Testis (tissue), 5 donors: ENCODE measurements at places on chromosomes 7 and 10. TPM values are rescaled to one million over a fixed set of nuclear protein-coding genes. Genes with fewer than 3 reads are reported as not detected.
A peak's percentile ranks its signal among the peaks of the same experiment; 100 is the strongest.

GRCh38 chr7:116315293-116315692 is 105.0 kb downstream of the TES start:
- peaks cover 7% of the 10 kb centered on the region for H3K4me1 ChIP-seq
- DNase-seq: no peak
- no peaks in the 10 kb centered on the region for H3K27me3 ChIP-seq
- no peaks in the 10 kb centered on the region for H3K36me3 ChIP-seq

GRCh38 chr10:120929166-120929565 is 78.0 kb downstream of the WDR11 start:
- no peaks in the 10 kb centered on the region for H3K4me1 ChIP-seq
- no peaks in the 10 kb centered on the region for H3K27me3 ChIP-seq
- no peak for DNase-seq
- no peaks in the 10 kb centered on the region for H3K36me3 ChIP-seq

DNA sequence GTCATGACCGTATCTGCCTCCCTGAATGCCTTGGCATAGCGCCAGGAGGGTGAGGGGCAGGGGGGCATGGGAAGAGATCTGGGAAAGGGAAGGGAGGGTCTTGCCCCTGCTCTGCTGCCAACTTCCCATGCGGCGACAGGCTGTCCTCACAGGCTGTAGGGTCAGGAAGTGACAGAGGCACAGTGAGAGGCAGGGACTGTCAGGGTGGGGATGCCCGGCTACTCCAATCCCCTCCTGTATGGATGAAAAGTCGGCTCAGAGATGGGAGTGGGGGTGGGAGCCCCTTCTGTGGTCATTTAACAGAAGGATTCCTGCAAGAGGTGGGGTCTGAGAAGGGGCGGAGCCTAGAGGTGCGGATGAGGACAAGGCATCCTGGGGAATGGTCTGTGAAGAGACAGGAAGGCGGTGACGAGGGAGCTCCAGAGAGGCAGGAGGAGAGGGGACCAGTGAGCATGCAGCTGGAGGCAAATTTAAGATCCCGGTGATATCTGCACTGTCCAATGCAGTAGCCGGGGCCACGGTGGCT is 20.8 kb upstream of the UNC5B start:
- no peak overlapping the region for H3K4me3 ChIP-seq
- H3K27me3 ChIP-seq: no peaks in the 10 kb centered on the region
- DNase-seq: no peak
- no peaks in the 10 kb centered on the region for H3K36me3 ChIP-seq
- H3K4me1 ChIP-seq: peaks cover 12% of the 10 kb centered on the region
- no peak overlapping the region for H3K27ac ChIP-seq

The SLC39A12 gene
- 0.68 TPM for total RNA-seq

GRCh38 chr7:131369354-131369753 is 41.7 kb downstream of the MKLN1 start:
- H3K4me1 ChIP-seq: peaks cover 9% of the 10 kb centered on the region
- no peak overlapping the region for H3K4me3 ChIP-seq
- no peak for DNase-seq
- H3K27ac ChIP-seq: no peak overlapping the region
- no peaks in the 10 kb centered on the region for H3K36me3 ChIP-seq
- H3K27me3 ChIP-seq: no peaks in the 10 kb centered on the region

The CYP3A7 gene
- total RNA-seq: not detected

DNA sequence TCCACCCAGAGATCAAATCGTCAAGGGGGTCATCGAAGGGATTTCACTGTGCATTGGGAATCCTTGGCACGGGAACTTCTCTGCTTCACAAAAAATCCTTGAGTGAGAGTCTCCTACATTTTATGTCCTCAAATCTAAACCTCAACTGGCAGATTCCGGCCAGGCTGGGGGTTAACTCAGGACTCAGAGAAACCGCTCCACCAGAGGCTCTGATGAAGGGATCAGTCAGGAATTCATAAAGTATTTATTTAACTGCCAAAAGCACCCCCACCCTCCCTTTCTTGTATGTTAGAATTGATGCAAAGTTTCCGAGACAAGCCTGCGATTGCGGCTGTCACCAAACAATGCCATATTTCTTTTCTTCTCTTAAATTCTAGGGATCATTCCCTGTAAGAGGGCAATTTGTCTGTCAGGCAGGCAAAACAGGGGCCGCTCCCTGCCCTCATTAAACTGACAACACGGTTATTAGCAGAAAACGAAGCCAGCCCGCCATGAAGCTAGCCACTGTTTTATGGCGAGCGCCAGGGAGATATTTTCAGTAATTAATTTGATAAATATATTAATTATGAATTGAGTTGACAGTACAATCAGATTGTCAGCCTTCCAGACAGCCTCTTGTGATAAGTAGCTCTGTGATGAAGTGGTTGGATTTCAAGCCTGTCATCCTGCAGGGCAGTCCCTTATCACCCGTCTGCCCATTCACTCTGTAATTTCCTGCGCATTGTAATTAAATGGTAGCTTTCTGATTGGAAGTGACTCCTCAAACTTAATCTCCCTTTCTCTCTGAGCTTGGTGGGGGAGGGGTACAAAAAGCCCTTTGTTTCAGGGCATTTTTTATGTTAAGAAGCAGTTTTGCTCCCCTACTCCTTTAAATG is 153.0 kb upstream of the GPR26 start:
- no peaks in the 10 kb centered on the region for H3K4me1 ChIP-seq
- no peak overlapping the region for H3K27ac ChIP-seq

The IL2RA gene
- 0.62 TPM for total RNA-seq

The COL17A1 gene
- total RNA-seq: 30.6 TPM

GRCh38 chr7:142915315-142915714 is 18.2 kb downstream of the TRPV5 start:
- no peaks in the 10 kb centered on the region for H3K36me3 ChIP-seq
- H3K27ac ChIP-seq: no peak overlapping the region
- H3K4me1 ChIP-seq: no peaks in the 10 kb centered on the region
- H3K4me3 ChIP-seq: no peak overlapping the region
- DNase-seq: no peak

DNA sequence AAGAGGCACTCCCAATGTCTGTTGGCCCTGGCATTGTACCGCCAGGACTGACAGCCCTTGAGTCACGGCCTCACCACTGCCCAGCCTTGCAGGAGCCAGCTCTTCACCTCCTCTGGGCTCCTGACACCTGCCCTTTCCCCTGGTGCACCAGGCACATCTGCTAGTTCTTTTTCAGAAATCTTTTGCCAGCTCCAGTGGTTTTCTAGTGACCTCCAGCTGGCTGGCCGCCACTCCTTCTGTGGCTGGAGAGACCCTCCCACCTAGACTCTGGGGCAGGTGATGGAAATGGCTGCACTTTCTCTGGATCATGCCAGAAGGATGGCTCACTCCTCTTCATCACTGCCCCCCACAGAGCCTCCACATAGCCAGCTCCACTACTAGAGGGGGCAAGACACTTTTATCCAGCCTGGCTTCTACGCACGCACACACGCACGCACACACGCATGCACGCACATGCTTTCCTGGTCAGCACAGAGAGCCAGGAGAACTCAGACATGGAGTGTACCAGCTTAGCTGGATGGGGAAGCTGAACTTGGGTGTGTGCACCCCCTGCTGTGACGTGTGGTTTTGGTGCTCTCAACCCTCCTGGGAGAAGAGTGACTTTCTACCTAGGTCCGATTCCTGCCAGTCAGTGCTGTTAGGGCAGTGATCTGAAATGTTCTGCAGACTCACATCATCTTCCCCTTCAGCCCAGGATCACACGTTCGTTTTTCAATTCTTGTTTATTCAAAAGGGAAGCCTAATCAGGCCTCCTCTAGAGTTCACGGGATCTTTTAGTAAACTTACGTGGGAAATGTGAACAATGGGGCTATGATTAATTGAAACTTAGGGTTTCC is 222.0 kb downstream of the PRPF18 start:
- H3K27ac ChIP-seq: no peak overlapping the region
- H3K4me1 ChIP-seq: no peaks in the 10 kb centered on the region
- DNase-seq: no peak
- H3K36me3 ChIP-seq: no peaks in the 10 kb centered on the region

DNA sequence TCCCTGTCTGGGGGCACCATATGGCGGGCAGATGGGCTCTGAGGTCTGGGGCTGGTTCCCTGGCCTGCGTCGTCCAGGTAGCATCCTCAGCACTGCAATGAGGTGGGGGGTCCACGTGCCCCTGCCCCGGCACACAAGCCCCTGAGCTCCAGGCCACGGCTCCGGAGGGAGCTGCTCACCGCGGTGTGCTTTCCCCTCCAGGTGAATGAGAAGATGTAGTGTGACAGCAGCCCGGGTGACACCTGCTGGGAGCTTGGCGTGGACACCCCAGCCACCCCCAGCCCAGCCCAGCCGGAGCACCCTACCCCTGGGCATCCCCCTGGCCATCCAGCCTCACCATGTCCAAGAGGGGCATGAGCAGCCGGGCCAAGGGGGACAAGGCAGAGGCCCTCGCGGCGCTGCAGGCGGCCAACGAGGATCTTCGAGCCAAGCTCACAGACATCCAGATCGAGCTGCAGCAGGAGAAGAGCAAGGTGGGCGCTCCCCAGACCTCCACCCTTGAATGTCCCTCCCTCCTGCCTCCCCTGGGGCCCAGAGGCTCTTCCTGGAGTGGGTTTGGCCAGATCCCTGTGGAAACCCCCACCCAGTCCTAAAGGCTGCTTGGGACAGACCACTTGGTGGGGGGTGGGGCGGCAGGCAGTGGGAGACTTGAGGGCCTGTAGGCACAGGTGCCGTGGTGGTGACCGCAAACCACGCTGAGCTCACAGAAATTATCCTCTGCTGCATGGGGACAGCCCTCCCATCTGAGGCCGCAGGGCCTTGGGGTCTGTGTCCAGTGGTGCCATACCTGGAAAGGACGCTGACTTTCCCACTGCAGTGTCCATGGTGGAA is 38.9 kb downstream of the JAKMIP3 start:
- H3K4me3 ChIP-seq: no peak overlapping the region
- H3K36me3 ChIP-seq: no peaks in the 10 kb centered on the region
- DNase-seq: peak; percentile 9
- H3K4me1 ChIP-seq: no peaks in the 10 kb centered on the region
- H3K27ac ChIP-seq: no peak overlapping the region

The MSMB gene
- total RNA-seq: not detected

The EPO gene
- 0.63 TPM for total RNA-seq

The SFRP4 gene
- 9.0 TPM for total RNA-seq

DNA sequence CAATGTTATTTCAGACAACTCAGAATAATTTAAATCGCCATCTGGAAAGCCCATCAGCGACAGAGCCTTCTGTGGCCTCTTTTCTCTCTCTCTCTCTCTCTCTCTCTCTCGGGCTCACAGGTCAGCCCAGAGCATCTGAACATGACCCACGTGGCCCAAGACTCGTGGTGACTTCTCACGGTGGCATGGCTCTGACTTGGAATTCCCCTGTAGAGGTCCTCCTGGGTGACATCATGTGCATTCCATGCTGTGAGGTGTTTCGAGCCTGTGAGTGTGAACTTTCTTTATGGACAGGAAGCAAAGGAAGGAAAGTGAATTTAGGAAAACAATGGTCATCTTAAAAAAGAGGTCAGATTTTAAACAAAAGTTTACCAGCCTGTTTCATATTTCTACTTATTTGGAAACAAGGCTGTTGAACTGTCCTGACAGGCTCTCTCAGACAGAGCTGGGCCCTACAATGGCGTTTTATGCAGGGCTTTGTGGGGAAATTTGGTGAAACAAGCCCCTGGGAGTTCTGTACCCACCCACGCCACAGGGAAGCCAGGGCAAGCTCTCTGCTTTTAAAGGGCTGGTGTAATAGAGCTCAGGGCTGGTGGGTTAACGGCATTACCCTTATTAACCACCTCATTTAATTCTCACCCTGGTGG is 359.7 kb upstream of the ZNF32 start:
- peaks cover 13% of the 10 kb centered on the region for H3K4me1 ChIP-seq
- no peak for DNase-seq
- peak overlapping the region; percentile 33 for H3K27ac ChIP-seq
- H3K36me3 ChIP-seq: no peaks in the 10 kb centered on the region
- no peak overlapping the region for H3K4me3 ChIP-seq

DNA sequence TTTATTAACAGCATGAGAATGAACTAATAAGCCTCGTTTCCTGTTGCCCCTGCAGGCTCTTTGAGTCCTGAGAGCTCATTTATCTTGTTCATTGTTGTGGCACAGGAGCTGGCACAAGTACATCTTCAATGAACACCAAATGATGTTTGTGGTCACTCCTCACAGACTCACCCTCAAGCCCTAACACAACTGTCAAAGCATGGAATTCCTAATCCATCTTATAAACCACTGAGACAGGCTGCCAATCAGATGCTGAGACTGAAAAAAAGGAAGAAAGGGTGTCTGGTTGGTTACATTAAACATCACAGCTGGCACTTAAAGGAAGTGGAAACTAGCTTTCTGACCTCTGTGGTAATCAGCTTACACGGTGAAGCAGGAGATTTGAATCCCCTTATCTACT is 7.7 kb upstream of the CCDC172 start:
- H3K27me3 ChIP-seq: no peaks in the 10 kb centered on the region
- no peaks in the 10 kb centered on the region for H3K4me1 ChIP-seq
- DNase-seq: no peak

The GTPBP10 gene
- total RNA-seq: 16.6 TPM

DNA sequence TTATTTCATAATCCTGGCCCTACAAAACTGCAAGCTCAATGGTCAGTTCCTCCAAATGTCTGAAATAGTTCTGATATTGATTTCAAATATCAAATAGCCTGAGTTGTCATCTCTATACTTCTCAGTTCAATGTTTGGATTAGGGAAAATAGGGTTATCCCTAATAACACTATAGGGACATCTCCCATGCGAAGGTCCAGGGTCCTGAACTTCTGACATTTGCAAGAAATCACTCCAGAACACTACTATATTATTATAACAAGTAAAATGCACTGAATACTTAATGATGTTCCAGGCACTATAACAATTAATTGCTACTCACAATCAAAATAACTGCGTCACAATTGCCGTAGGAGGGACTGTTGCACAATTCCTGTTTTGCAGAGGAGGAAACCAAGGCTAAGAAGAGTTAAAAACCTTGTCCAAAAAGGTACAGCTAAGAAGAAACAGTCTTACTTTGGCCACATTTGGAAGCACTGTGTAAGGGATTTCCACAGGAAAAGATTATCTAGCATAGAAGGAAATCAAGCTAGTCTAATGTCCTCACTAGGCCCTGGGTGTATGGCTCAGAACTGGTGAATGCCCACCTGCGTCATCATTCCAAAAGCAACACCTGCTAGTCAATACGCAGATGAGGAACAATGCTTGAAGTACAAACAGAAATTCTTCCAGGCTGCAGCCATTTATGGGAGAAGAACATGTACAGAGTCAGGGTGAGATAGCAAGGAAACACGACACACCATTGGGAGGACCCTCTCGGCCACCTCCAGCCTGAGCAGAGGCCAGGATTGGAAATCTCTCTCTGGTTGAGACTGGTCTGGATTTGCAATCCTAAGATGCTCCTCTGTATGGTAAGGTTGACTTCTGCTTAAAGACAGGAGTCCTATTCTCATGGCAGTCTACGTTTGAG is 48.3 kb downstream of the ABLIM1 start:
- H3K27ac ChIP-seq: peak overlapping the region; percentile 4
- H3K4me1 ChIP-seq: peaks cover under 1% of the 10 kb centered on the region
- no peaks in the 10 kb centered on the region for H3K27me3 ChIP-seq

The NPFFR1 gene
- total RNA-seq: 2.8 TPM

The FKBP6 gene
- 60.9 TPM for total RNA-seq

The PDE1C gene
- 9.5 TPM for total RNA-seq

- H3K27ac ChIP-seq: no peak overlapping the region
- H3K36me3 ChIP-seq: no peaks in the 10 kb centered on the region
- H3K27me3 ChIP-seq: no peaks in the 10 kb centered on the region
- no peak overlapping the region for H3K4me3 ChIP-seq
Measured at GRCh38 chr10:113420057-113420732, 132.7 kb upstream of the HABP2 start.

The HIPK2 gene
- 22.4 TPM for total RNA-seq

The NEBL gene
- 15.5 TPM for total RNA-seq
